ENCODE measurements at places on chromosomes 12 and 14.

DNA sequence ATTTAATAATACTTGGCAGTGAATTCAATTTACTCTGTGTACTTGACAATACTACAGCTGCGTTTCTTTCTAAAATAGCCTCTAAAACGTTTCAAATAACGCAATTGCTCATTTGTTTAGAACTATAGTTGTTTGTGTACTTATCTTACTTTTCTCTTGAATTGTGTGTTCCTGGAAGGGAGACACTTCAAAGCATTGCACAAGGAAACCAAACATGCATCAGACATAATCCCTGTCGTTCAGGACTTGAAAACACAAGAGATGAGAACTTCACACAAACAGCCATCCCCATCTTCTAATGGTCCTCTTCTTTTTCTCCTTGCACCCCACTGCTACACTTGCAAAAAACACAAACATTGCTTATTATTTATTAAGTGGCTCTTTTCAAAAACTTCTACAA is 38.5 kb downstream of the PTGER2 start:
- no peak for DNase-seq

GRCh38 chr12:98439981-98440581 is 75.3 kb upstream of the TMPO start:
- DNase-seq, result peak; percentile 89

- DNase-seq, result no peak
Observed at GRCh38 chr14:63713058-63713457, 14.8 kb downstream of the SGPP1 start.

- DNase-seq, result no peak
Observed at GRCh38 chr14:66295386-66295785, 190.8 kb upstream of the CCDC196 start.

DNA sequence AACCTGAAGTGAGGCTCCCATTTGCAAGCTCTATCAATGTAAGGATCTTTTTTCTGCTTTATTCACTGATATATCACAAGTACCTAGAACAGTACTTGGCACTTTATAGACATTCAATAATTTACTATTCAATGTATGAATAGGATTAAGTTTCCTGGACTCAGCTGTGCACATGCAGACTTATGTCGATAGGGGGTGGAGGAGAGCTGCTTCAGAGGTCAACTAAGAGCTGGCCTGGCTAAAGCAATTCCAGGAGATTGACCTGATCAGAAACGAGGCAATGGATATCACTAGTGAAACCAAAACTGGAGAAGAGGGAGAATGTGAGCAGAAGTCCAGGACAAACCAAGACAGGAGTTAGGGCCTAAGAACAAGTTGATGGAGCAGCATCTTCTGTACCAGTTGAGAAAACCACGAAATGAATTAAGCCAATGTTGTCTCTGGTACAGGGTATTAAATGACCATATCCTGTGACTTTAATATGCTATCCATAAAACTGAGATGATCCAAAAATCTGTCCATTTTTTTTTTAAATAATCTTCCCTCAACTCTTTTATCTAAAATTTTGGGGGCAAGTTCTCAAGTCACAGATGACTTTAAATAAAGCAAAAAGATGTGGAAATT is 169.2 kb downstream of the PIK3C2G start:
- DNase-seq, result peak; percentile 42

- no peak for DNase-seq
Observed at GRCh38 chr12:105089817-105090216, 5.6 kb upstream of the ALDH1L2 start.
